ENCODE measurements at places on chromosomes 1 and 21.

- DNase-seq: no peak
Observed at GRCh38 chr21:29360799-29361765, 62.4 kb downstream of the BACH1 start.

DNA sequence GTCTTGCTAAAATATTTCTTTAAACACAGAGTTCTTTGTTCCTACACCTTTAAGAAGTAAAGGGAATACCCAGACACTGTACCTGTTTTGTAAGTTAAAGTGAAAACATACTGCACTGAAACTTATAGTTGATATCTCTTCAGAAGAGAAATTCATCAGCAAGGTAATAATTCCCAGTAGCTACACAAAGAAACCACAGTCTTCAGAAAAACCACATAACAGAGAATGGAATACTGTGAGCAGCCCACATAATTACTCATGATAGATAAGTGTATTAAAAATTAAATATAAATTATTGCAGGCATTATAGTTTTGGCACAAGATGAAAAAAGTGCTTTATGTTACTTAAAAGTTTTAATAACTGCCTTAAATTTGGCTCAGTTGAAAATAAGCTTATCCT lies 276.6 kb downstream of the SETD4 start:
- DNase-seq: no peak

DNA sequence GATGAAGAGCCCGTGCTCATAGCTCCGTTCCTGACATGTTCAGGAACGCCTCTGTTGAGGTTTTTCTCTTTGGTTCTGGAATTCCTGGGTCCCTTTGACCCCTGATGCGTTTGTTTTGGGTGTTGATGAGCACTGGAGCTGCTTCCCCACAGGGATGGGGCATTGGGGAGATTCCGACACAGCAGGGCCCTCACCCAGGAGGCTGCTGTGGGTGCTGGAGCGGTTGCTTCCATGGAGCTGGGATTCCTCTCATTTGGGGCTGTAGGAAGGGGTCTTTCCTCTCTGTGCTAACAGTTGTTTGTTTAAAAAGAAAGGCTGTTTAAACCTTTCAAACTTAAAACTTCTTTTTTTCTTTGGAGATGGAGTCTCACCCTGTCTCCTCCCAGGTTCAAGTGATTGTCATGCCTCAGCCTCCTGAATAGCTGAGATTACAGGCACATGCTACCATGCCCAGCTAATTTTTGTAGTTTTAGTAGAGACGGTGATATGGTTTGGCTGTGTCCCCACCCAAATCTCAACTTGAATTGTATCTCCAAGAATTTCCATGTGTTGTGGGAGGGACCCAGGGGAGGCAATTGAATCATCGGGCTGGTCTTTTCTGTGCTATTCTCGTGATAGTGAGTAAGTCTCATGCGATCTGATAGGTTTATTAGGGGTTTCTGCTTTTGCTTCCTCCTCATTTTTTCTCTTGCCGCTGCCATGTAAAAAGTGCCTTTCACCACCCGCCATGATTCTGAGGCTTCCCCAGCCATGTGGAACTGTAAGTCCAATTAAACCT lies 48.9 kb downstream of the SKI start:
- no peak for DNase-seq

GRCh38 chr1:173863224-173864161 lies 4.3 kb downstream of the GAS5 start:
- DNase-seq: no peak

DNA sequence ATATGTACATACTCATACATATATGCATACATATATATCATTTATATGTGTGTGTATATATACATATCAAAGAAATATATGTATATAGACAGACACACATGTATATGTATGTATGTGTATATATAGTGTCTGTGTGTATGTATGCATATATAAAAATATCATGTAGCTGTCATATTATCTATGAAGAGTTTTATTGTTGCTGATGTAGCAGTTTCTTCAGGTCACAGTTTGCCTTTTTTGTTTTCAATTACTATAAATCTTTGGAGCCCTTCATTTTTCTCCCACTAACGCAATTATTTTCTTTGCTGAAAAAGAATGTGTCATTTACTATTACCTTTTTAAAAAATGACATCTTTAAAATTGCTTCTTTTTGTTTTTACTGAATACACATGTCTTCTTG lies 904.5 kb downstream of the PLA2G4A start:
- DNase-seq: no peak

DNA sequence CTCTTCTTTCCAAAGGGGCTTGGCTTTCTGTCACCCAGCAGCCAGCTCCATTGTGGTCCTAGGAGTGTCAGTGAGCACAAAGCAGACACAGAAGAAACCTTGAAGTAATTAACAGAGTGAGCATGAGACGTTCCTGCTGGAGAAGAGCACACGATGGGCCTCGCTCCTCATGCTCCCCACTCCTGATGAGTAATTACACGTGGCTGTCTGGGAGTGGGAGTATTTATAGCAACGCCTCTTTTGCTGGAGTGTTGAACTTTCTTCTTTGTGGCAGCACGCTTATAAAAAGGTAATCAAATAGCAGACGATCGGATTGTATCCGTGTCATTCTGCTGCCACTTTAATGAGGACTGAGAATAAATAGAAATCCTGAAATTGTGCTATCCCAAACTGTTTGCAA lies 185.8 kb downstream of the CAMTA1 start:
- no peak for DNase-seq

DNA sequence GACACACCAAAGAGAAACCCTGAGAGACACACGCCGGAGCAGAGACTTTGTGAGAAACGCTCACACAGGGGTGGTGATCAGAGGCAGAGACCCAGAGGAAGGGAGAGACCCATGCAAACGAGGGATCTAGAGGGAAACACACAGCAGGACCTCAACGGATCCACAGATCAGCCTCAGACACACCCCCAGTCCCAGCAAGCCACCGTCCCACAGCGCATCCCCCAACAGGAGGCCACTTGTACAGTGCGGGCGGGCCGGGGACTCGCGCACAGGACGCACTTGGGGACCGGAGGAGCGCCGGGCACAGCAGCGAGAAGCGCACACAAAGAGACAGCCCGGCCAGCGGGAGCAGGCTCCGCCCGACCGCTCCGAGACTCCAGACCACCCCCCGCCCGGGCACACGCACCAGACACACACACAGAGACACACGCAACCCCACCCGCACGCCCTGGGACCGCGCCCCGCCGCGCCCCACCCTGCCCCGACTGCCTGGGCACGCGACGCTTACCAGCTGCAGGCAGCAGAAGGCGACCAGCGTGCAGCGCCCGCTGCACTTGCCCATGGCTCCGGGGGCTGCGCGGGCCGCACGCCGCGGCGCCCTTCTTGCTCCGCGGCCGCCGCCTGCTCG lies 587 bp downstream of the NKAIN1 start:
- no peak for DNase-seq

- DNase-seq: no peak
Observed at GRCh38 chr1:181548497-181548896, 65.2 kb downstream of the CACNA1E start.

DNA sequence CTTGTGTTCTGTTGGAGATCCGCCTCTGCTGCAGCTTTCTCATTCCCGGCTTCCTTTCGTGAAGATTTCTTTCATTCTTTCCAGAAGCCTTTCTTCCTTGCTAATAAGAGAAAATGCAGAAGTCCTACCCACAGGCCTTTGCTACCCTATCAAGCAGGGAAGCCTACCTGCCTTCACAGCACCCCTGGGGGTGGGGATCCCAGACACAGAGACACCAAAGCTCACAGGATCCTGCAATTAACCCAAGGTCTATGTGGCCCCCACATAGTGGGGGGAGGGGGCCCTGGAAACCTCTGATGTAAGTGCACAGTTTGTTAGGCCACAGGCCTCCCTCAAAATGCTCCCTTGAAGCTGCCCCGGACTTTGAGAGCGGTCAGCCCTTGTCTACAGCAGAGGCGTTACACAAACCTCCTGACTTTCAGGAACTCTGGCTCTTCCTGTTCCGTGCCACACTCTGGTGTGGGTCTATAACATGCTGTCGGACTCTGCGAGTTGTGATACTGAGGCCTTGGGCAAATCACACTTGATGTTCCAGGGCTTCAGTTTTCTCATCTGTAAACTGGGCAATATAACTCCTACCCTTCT lies 31.2 kb downstream of the NKAIN1 start:
- DNase-seq: no peak

DNA sequence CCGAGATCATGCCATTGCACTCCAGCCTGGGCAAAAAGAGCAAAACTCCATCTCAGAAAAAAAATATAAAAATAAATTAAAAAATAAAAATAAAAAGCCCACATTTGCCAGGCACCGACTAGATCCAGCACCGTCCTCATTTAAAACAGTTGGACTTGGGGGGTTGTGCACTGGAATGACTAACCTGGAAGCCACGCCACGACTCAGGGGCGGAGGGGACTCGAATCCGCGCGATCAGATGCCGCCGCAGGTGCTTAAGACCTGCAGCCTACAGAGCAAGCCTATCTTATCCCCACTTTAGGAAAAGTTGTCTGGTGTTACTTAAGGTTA lies 38.5 kb downstream of the ZBTB8OS start:
- DNase-seq: no peak

DNA sequence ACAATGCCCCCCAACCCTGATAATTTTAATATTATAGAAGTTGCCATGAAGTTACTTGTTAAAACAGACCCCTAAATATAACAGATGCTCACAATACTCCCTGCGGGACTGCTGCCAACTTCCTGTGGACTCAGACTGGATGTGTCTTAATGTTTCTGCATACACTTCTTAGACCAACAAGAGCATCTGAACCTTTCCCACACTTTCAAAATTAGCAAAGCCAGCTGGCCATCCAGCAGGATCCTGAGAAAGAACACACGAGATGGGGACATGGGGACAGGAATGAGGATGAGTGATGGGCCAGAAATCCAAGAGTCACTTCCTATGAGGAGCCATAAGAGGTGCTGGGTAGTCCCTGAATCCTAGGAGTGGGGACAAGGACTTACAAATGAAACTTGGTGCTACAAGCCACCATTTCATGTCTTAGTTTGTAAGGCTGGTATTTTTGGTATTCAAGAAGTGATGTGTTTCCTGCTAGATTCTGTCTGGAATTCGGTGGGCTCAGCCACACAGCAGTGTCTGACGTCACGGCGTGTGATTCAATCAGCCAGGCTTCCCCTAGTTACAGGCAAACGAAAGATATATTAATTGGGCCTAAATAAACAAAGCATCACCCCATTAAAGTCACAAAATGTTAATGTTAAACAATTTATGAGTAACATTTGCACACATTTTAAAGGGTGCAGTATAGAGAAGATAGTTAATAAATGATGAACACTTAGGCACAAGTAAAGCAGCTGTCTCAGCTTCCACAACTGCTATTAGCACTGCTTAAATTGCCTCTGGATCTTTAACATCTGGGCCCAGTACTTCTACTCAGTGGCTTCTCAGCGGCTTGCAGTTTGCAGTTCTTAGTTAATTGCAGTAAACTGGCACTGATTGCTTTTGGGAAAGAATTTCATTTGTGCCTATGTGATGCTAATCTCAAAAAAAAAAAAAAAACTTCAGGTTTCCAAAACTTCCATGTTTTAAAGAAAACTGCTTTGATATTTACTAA lies 41.2 kb upstream of the RGS8 start:
- no peak for DNase-seq

GRCh38 chr1:42730988-42731387 lies 9.0 kb downstream of the CLDN19 start:
- DNase-seq: no peak

DNA sequence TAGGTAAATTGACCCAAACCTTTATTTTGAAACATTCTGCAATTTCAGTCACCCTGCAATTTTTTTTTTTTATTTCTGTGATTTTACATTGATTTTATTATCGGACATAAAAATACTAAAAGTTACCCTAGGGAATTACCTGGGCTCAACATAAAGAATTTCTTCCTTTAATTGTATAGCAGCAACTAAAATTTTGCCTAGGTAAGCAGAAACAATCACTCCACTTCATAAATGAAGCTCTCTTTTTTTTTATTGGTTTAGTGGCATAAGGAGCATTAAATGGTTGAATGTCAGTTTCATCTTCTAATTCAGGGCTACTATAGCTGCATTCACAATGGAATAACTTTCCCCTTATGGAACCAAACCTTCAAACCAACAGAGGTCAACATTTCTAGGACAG lies 15.3 kb upstream of the OR2M4 start:
- no peak for DNase-seq

GRCh38 chr1:47711848-47712492 lies 274.1 kb downstream of the FOXD2 start:
- DNase-seq: no peak

DNA sequence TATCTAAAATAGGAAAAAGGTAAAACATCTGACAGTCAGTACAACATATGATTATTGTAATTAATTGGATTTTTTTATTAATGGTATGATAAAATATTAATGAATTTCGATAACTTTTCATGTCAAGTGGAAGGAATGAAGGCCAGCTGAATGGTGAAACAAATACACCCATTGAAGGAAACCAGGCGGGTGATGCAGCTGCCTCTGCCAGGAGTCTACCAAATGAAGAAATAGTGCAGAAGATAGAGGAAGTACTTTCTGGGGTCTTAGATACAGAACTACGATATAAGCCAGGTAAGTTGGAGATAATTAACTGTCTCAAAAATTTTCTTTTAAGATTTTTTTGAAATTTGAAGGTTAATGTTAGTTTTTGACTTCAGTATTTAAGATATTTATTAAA lies 3.2 kb downstream of the SON start:
- DNase-seq: no peak

- DNase-seq: no peak
Observed at GRCh38 chr1:167427848-167428247, 90.5 kb downstream of the CD247 start.

- no peak for DNase-seq
Observed at GRCh38 chr1:159934136-159935039, 9.1 kb upstream of the TAGLN2 start.
